Stimulated activated CD4-positive, alpha-beta T cell treated with anti-CD3 and anti-CD28 coated beads, Interleukin-1b, Interleukin-23, amount 100 ng/mL, for 24 hours (primary cell): ENCODE measurements at places on chromosomes 6 and 20.

GRCh38 chr6:12315292-12316081, 25.3 kb downstream of the EDN1 start:
- DNase-seq, result no peak

DNA sequence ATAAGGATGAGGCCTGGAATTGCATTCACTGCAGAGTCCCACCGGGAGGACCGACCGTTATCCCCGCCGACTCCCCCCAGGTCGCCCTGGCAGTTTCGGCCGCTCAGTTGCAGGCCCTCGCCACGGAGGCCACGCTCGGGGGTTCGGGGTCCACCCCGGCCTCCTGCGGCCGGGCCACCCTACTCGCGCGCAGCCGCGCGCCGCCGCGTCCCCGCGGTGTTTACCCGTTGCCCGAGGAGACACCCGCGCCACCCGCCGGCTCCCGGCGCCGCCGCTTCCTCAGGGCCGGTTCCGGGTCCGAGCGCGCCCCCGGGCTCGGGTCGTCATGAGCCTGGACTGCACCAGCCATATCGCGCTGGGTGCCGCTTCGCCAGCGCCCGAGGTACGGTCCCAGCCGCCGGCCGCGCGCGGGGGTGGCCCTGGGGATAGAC, at the start of gene CCDC170:
Gene CCDC170, plus strand, starts transcription at position 214 of the 431 bp plus-strand sequence. Its CDS starts 112 bp downstream, at position 326.
- DNase-seq, result no peak

DNA sequence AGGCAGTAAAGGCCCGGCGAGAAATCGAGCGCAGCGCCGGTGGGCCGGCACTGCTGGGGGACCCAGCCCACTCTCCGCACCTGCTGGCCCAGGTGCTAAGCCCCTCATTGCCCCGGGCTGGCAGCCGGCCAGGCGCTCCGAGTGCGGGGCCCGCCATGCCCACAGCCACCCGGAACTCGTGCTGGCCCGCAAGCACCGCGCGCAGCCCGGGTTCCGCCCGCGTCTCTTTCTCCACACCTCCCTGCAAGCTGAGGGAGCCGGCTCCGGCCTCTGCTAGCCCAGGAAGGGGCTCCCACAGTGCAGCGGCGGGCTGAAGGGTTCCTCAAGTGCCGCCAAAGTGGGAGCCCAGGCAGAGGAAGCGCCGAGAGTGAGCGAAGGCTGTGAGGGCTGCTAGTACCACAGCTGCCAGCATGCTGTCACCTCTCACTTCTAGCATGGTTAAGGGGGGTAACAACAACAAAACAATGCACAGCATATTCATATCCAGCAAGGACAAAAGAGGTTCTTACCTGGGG, 11.3 kb upstream of the GMPR start:
- DNase-seq, result no peak

DNA sequence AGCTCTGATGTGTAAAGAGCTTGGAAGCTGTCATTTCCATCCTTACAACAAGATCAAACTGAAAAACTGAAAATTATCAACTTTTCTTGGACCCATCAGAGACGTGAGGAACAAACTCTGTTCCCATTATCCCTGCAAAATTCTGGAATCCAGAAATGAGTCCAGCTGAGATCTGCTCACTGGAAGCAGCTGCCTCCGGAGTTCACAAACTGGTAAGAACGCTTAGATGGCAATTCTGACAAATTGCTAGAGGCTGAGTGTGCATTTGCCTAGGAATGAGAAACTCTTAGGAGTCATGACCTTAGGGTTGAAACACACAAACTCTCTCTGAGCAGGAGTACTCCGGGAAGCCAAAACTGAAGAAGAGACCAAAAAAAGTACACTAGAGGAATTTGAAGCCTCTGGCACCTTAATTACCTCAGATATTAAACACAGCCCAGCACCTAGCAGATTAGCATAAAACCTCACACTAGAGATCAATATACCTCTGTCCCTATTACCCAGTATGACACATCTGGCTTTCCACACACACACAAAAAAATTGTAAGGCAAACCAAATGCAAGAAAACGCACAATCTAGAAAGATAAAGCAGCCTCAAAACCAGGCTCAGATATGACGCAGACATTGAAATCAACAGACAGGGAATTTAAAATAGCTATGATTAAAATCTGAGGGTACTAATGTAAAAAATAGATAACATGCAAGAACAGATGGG, 233.5 kb upstream of the SGK1 start:
- no peak for DNase-seq

- no peak for DNase-seq
These were observed 103.5 kb downstream of the LAMP5 start for GRCh38 chr20:9617940-9618339.

- DNase-seq, result no peak
These were observed 54.8 kb upstream of the FAM83C start for GRCh38 chr20:35347011-35347410.

DNA sequence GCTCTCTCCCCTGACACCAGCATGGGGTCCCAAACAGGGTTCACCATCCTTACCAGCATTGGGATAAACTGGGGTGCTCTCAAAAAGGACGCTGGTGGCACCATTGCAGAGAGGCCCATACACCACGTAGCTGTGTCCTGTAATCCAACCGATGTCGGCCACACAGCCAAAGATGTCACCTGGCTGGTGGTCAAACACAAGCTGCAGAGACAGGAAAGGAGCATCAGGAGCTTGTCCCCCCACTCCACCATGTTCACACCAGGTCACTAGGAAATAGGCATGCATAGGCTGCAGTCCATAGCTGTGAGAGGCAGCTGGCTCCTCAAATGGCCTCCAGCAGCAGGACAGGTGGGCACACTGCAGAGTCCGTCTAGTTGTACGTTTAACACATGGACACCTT, 28.8 kb upstream of the APMAP start:
- no peak for DNase-seq

GRCh38 chr6:110522427-110522826, 46.0 kb upstream of the SLC22A16 start:
- DNase-seq, result no peak

DNA sequence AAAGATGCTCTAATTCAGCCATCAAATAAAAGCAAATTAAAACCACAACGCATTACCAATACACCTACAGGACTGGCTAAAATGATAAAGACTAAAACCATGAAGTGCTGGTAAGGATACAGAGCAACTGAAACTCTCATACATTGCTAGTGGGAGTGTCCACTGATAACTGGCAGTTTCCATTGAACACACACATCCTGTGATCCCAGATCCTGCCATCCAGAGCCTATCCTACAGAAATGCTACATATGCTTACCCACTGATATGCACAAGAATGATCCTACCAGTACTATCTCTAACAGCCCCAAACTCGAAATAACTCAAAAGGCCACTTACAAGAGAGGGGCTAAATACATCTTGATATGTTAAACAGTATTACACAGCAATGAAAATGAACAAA, 81.0 kb downstream of the FYN start:
- no peak for DNase-seq
